Peyer's patch (tissue), 4 donors: ENCODE measurements at places on chromosomes 7 and 10.
A peak's percentile ranks its signal among the peaks of the same experiment; 100 is the strongest.

- DNase-seq: no peak
These were observed 17.4 kb upstream of the CEP41 start for GRCh38 chr7:130458257-130458656.

- no peak for DNase-seq
These were observed 105.2 kb upstream of the NEBL start for GRCh38 chr10:21002091-21002878.

DNA sequence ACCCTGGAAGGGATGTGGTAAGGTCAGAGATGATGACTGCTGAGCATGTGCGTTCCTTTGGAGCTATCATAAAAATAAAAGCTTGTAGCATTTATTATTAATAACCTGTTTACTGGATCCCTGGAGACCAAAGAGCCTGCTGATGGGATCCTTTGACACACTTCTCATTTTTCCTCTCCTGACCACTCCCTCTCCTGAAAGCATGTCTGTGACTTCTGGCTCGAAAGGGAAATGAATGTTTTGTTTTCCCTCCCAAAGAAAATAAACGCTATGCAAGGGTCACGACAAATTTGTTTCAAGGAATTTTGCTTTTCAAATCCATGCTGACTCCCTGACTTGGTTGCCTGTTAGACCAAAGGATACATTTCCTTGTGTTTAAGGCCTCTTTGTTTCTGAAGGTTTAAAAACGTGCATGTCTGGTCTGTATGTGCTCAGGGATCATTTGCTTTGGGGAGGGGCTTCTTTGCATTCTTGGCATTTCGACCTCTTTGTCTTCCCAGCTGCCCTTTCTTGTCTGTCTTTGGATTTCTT, 185.1 kb upstream of the AGK start:
- DNase-seq: no peak

- no peak for DNase-seq
These were observed 18.7 kb downstream of the HSPA12A start for GRCh38 chr10:116723428-116724281.

DNA sequence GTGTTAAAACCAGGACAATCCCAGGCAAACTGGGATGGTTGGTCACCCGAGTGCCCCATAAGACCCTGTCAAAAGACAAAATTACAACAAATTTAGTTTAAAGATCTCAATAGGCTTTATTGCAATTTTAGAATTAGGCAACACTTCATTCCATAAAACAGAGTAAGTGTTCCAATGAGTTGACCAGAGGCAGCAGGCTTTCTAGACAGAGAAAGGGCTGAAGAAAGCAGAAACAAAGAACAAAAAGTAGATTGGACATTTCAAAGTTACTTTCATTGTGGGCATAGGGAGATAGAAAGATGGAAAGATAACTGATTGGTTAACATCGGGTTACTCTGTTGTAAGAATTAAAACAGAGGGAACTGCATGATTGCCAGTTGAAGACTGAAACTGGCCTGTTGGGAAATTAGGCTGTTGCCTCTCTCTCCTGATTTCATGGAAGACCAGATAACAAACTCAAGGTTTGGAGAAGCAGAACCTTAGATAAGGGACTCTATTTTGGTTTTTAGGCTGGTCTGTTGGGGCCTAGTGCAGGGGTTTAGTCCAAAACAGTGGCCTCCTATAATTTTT, 36.3 kb downstream of the ENTPD1 start:
- DNase-seq: no peak

DNA sequence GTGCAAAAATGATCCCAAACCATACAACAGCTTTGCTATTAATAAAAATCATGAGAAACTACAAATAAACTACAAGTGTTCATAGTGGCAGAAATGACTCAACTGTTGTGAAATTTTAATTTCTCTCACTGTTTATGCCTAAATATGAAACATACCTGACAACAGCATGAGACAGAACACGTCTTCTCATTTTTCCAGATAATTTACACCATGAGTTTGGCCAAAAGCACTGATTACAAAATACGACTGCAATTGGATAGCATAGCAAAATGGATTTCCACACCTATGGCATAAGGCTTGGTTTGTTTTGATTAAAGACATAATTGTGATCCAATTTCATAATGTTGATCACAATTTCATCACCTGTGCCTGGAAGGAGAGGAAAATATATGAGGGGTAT, 608.6 kb downstream of the GATA3 start:
- no peak for DNase-seq

DNA sequence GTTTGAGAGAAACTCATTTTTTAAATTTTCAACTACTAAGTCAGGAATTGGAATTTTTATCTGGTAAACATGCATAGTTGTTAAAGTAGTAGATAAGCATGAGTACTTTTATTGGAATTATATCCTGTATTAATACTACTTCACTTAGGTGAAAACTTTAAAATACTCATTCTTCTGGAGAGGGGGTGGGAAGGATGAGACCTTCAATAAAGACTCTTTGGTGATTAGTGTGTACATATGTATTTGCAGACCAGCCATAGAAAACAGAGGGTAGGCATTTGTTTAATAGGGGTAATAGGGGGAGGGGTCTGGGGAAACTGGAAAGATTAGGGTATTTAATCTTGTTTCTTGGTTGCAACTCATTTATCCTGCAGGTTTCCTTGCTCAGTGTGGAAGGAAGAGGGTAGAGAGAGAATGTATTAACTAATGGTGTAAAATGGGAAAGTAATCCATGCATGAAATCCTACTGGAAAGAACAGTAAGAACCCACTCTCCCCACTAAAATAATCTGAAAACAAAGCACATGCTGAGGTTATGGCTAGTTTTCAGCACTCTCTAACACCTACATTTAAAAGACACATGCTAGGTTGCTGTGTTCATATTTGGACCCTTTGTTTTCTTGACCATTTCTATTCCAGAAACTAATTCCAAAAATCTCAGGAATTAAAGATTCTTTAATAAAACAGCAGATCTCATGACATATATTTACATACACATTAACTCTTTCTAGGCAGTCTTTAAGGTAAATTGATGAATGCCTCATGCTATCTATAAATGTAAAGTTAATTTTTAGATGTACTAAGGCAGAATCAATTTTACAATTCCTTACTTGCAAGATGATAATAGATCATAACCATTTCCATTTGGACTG, 6.2 kb upstream of the IGF2BP3 start:
- no peak for DNase-seq

- no peak for DNase-seq
These were observed 28.7 kb downstream of the MALRD1 start for GRCh38 chr10:19077276-19077675.

DNA sequence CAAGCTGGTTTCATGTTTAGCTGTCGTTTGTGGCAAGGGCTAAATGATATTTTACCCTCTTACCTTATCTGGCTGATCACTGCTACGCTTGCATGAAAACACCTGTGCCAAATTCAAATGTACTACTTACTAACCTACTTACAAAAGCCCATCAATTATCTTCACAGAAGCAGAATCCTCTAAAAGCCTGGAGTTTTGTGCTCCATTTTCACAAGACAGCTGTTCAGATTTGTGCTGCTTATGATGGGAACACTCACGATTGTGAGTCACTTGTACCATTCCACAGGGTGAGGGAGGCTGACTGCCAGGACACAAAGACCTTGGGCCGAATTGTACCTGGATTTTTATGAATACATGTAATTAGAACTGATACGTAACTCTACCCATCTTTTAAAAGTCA, 245.0 kb upstream of the NPY start:
- DNase-seq: no peak

DNA sequence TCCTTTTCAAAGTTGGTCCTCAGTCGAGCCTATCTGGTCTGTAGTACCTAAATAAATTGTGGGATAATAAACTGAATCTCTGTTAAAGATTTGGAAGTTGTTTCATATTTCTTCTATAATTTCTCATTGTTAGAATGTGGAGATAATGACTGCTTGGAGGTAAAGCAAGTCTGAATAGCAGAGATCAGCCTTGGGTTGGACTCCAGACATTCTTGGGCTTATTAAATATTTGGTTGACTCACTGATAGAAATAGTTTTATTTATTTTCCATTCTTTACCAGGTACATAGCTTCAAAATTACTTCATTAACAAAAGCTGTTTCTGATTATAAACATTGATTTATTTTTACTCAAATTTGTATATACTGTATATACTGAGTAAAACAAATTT, 34.3 kb downstream of the TPST1 start:
- no peak for DNase-seq

GRCh38 chr10:11424456-11425295, 186.8 kb downstream of the USP6NL start:
- peak; percentile 60 for DNase-seq

DNA sequence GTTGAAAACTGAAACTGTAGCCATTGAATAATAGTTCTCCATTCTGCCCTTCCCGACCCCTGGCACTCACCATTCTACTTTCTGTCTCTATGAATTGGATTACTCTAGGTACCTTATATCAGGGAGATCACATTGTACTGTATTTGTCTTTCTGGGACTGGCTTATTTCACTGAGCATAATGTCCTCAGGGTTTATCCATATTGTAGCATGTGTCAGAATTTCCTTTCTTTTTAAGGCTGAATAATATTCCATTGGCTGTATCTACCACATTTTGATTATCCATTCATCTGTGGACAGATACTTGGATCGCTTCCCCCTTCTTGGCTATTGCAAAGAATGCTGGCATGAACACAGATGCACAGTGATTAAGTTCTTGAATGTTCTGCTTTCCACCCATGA, 107.4 kb downstream of the CDH23 start:
- DNase-seq: no peak

DNA sequence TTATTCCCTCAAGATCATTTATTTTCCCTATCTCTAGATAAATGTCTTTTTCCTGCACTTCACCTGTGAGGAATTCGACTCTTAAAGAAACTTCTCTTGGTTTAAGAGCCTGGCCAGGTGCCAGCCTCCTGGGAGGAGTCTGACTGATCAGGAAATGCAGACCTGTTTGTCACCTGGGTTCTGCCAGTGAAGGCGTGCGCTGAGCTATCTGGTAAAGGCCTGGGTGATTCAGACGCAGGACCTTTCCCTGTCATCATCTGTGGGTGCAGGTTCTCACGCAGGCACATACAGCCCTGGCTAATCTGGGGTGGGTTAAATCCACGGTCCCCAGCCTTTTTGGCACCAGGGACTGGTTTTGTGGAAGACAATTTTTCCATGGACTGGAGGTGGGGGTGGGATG, 65.3 kb upstream of the AQP1 start:
- DNase-seq: no peak

DNA sequence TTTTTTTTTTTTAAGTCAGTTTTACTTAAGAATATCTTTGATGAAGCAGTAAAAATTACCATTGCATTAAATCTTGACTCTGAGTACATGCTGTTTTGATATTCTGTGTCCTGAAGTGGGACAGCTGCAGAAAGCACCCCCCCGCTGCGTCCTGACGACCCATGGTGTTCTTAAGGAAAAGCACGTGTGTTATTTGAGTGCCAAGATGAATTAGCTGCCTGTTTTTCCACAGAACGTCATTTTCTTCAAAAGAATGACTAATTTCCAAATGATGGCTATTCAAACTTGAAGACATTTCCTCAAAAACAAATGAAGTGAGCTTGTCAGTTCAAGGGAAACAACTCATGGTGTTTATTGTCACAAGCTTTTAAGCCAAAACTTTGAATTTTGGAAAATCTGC, 45.9 kb downstream of the CREM start:
- DNase-seq: no peak

DNA sequence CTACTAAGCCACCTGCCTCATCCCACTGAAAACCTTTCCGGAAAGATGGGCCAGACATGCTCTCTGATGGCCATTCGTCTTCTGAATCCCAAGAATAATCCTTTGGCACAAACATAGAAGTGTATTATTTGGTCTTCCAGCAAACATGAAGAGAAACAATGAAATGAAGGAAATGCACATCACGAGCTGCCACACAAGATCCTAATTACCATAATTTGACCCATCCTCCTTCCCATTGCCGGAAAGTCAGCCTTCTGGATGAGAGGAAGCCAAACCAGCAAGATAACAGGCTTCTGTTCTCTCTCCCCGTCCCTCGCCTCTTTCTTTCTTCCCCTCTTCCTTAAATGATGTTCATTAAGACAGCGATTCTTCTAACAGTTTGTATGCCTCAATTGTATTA, 218.9 kb upstream of the KMT2E start:
- DNase-seq: no peak

GRCh38 chr7:6359021-6359420, 86.6 kb upstream of the CYTH3 start:
- DNase-seq: no peak

DNA sequence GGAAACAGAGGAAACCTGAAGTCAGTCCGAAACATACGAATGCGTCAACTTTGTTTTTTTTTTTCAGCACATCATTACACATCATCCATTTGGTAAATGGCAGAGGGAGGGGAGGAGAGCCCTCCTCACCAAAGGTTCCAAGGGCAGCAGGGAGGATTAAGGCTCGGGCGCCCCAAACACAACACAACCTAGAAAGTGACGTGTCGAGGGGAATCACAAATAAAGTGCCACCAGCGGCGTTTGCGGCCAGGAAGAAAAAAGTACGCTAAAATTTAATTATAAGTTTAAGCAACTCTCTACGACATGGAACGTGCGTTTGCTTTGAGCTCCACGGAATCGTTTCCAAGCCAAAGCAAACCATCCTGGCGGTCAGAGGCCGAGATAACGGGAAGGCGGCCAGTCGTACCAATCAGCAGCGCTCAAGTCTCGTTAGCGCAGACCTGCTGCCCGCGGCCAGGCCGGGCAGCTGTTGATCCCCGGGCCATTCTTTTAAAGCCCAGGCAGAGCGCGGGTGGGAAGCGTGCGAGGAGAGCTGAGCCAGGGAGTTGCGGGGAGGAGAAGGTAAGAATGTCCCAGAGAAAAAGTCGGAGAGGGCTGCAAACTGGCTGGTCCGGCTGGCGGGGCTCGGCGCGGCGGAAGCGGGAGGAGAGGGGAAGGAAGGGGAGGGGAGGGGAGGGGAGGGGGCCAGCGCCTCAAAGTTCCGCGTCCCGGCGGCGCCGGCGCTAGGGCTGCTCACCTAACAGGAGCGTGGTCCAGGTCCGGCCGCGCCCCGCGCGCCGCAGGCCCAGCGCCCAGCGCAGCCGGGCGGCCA, 719 bp downstream of the DPY19L1 start:
- peak; percentile 69 for DNase-seq

GRCh38 chr10:58577437-58577777, 64.7 kb downstream of the BICC1 start:
- DNase-seq: no peak

GRCh38 chr10:74099836-74100235, 50.8 kb downstream of the AP3M1 start:
- no peak for DNase-seq

DNA sequence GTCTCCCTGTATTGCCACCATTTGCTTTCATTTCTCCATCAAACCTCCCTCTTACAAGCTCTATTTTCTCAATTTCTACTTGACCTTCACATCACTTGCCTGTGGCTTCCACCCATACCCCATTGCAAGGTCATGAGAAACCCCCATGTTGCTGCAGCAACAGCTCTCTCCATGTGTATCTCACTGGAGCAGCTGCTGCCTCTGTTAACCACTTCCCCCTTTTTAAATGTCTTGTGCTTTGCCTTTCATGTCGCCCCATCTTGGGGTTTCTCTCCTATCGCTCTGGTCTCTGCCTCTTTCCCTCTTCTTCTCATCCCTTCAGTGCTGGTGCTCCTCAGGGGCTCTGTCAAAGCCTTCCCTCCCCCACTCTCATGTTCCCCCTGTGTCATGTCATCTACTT, 148.8 kb downstream of the CHN2 start:
- peak; percentile 20 for DNase-seq
